ENCODE measurements at places on chromosomes 1 and 21.
A peak's percentile ranks its signal among the peaks of the same experiment; 100 is the strongest.

GRCh38 chr1:74162333-74162732 lies 35.6 kb downstream of the LRRIQ3 start:
- DNase-seq, result no peak

DNA sequence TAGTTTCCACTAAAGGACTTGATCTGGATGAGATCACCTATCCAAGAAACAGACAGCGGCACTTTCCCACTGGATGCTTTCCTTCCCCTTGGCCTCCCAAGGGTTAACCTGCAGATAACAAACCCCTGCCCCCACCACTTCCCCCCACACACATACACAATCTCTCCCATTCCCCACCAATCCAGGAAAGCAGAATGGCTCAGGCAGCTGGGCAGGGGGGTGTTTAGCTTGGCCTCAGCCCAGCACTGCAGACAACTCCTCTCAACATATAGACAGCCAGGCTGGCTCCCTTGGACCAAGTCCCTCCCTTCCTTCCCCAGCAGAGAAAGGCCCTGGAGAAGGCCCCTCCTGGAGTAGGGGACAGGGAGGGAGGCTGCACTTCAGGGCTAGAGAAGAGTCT lies 24.6 kb downstream of the PLEKHA6 start:
- no peak for DNase-seq

DNA sequence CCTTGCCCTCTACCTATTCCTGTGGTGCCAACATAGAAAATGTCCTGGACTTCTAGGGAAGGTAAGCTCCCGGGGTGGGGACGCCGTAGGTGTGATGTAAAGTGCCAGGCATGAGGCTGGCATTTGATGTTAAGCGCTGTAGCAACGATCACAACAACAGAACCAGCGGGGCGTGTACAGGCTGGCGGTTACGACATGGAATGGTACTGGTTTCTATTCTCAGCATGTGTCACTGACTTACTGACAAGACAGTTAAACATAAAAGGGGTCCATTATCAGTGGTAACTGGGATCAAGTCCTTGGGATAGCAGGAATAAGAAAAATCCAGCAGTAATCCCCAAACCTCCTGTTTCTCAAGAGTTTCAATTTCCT lies 58.9 kb downstream of the TGFBR3 start:
- DNase-seq, result no peak

DNA sequence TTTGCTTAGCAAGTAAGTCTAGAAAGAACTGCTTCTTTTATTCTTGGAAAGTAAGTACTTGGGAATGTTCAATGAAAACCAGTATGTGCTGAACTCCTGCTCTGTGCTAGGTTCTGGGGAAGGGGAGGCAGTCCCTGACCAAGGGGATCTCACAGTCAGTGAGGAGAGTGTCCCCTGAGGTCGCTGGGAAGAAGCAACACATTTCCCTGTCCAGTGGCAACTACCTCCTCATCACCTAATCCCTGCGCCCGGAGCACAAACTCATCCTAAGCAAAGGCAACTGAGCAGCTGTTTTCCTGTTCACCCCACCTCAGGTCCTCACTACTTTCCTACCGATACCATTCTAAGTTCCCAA lies 61.7 kb upstream of the ANGPTL1 start:
- DNase-seq, result no peak

DNA sequence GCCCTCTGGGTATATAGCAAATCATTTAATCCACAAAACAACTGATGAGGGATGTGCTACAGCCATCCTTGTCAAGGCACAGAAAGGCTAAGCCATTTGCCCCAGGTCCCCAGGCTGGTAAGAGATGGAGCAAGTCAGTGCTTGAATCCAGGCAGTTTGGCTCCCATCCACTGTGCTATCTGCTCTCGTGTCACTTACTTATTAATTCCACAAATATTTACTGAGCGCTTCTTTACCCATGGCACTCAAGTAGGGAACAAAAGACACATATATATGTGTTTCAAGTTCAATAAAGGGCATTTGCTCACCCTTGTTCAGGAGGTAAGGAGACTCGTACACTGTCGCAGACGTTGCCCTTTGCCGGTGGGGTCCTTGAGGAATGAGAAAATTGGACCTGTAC lies 38.6 kb upstream of the MPZL1 start:
- no peak for DNase-seq

GRCh38 chr1:21550097-21550496 lies 40.9 kb downstream of the ALPL start:
- no peak for DNase-seq

DNA sequence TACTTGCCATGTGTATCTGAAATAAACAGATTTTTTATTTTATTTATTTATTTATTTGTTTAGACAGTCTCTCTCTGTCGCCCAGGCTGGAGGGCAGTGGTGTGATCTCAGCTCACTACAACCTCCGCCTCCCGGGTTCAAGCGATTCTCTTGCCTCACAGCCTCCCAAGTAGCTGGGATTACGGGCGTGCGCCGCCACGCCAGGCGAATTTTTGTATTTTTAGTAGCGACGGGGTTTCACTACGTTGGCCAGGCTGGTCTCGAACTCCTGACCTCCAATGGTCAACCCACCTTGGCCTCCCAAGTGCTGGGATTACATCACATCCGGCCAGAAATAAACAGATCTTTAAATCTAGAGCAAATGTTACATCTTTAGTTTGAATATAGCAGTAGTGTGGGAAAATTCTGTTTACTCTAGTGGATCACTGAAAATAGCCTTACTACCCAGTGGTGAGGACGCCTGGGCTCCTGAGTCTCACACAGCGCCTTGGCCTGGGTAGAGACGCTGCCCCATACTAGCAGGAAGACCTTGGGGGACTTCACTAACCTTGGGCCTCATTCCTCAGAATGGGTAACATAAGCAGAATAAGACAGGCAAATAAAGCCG lies 709 bp downstream of the GART start:
- peak; percentile 59 for DNase-seq

DNA sequence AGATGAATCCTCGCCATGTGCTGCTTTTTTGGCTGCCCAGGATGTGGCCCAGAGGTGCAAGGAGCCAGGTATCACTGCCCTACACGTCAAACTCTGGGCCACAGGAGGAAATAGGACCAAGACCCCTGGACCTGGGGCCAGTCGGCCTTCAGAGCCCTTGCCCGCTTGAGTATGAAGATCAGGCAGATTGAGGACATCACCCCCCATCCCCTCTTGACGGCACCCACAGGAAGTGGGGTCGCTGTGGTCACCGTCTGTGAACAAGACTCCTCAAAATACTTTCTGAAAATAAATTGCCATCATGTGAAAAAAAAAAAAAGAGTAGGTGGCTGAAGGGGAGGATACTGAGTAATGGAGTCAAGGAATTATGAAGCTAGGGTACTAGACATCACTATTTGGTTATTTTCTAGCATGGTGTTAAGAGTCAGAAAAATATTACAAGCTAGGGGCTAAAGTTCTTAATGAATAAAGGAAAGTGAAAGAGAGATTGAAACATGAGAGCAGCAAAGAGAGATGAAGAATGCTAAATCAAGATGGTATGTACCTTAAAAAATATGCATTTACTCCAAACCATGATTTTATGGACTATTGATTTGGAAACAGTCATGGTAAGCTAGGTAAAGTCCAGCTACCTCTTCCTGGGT lies 84.9 kb downstream of the CLEC20A start:
- no peak for DNase-seq

GRCh38 chr1:206975306-206975705 lies 5.0 kb upstream of the FCAMR start:
- DNase-seq, result no peak

GRCh38 chr21:30083225-30083945 lies 83.2 kb downstream of the CLDN17 start:
- DNase-seq, result no peak

- DNase-seq, result no peak
Measured at GRCh38 chr21:45224189-45224938, 63.3 kb downstream of the POFUT2 start.

DNA sequence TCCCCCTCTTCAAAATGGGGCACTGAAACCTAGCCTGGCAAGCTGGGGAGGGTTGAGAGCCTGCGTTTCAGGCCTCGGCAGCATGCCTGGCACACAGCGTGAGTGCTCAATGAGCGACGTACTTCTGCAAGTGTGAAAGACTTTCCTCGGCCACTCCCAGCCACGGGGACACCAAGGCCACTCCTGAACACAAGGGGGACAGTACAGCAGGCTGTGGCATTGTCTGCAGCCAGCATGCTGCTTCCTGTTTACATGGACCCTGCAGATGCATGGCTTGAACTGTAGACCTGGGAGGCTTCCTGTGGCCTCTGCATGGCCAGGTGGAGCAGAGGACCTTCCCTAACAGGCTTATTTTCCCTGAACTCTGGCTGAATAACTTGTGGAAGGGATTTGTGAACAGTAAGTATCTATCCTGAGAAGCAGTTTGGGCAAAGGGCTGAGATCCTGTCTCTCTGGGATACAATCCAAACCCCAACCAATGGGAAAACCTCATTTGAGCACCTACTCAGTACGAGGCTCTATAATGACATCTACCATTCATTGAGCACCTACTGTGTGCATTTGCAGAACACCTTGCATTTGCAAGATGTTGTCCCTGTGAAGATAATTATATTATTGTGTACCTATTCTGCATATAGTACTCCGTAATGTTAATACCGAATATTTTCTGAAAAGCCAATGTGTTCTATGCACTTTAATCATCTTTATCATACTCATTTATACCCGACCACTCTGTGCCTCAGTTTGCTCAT lies 9.9 kb upstream of the HSPG2 start:
- peak; percentile 41 for DNase-seq

- no peak for DNase-seq
Measured at GRCh38 chr1:207987164-207987563, 76.2 kb upstream of the CD34 start.

- peak; percentile 8 for DNase-seq
Measured at GRCh38 chr1:89706700-89707012, 73.7 kb downstream of the LRRC8C start.

- DNase-seq, result no peak
Measured at GRCh38 chr1:152026895-152027294, 9.9 kb downstream of the S100A11 start.

DNA sequence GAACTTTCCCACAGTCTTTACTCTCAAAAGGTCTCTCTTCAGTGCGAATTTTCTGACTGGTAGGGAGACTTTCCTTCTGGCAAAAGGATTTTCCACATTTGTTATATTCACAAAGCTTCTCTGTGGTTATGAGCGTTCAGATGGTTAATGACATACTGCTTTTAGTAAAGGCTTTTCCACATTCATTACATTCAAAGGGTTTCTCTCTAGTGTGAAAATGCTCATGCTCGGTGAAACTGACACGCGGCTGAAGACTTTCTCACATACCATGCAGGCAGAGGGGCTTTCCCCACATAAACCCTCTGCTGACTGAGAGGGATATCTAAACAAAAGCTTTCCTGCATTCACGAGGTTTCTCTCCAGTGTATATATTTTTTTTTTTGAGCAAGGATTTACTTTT lies 9.9 kb upstream of the KLF18 start:
- DNase-seq, result no peak

DNA sequence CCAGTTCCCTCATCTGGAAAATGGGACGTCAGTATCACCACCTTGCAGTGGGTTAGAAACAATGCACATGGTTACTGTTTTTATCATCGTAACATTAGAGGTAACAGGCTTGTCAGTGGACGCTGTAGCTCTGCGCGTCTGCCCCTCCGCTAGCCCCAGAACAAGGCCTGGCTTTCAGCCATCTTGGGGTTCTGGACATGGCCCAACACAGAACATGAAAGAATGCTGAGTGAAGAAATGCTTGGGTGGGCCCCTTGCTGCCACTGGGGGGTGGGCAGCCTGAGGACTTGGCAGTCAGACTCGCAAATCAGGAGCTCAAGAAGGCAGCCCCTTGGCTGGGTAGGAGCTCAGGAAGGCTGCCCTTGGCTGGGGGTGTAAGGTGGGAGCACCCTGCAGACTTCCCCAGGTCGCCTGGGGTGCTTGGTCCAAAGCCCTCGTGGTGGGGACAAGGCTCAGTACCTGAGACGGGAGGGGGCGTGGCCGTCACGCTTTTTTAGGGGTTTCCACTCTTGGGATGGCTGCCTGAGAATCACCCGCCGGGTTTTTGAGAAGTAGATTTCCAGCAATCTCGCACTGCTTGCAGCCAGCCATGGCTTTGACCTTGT lies 51.7 kb downstream of the SLC37A1 start:
- DNase-seq, result no peak

DNA sequence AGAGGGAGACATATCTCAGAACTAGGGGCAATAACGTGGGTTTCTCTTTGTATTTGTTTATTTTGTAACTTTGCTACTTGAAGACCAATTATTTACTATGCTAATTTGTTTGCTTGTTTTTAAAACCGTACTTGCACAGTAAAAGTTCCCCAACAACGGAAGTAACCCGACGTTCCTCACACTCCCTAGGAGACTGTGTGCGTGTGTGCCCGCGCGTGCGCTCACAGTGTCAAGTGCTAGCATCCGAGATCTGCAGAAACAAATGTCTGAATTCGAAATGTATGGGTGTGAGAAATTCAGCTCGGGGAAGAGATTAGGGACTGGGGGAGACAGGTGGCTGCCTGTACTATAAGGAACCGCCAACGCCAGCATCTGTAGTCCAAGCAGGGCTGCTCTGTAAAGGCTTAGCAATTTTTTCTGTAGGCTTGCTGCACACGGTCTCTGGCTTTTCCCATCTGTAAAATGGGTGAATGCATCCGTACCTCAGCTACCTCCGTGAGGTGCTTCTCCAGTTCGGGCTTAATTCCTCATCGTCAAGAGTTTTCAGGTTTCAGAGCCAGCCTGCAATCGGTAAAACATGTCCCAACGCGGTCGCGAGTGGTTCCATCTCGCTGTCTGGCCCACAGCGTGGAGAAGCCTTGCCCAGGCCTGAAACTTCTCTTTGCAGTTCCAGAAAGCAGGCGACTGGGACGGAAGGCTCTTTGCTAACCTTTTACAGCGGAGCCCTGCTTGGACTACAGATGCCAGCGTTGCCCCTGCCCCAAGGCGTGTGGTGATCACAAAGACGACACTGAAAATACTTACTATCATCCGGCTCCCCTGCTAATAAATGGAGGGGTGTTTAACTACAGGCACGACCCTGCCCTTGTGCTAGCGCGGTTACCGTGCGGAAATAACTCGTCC lies 1.3 kb upstream of the OLIG2 start:
- DNase-seq, result peak; percentile 33

DNA sequence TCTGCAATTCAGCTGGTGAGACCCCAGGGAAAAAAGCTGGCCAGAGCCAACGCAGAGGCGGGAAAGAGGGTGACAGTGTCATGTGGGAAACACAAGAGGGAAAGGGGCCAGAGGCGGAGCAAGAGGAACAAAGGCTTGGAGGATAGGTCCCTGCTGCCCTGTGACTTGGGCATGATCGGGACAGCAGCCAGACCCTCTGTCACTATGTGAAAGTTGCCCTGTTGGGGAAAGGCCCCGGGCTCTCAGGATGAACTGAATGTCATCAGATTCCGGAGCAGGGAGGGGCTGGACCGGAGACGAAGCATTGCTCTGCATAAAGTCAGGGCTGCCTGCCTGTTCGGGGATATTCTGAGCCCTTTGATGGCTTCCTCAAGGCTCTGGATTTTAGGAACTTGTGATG lies 5.7 kb upstream of the ELF3 start:
- no peak for DNase-seq

- no peak for DNase-seq
Measured at GRCh38 chr1:204314893-204315658, 44.7 kb downstream of the PLEKHA6 start.

Measured in RPMI8226 (cell line).